SK-N-SH (cell line): ENCODE measurements at places on chromosomes 6 and 20. TPM values are rescaled to one million over a fixed set of nuclear protein-coding genes. Genes with fewer than 3 reads are reported as not detected.

Gene GJE1
- not detected in 2 replicates for polyA plus RNA-seq

Gene LY6G6D
- not detected in 2 replicates for polyA plus RNA-seq

Gene TRIM15
- not detected in 2 replicates for polyA plus RNA-seq

Gene SPAG4
- polyA plus RNA-seq: 5.9 and 6.9 TPM in 2 replicates

Gene RBPJL
- polyA plus RNA-seq: not detected in 2 replicates

Gene FAM184A
- polyA plus RNA-seq: 0.38 and 0.49 TPM in 2 replicates
